ENCODE measurements at places on chromosomes 6 and 20.

DNA sequence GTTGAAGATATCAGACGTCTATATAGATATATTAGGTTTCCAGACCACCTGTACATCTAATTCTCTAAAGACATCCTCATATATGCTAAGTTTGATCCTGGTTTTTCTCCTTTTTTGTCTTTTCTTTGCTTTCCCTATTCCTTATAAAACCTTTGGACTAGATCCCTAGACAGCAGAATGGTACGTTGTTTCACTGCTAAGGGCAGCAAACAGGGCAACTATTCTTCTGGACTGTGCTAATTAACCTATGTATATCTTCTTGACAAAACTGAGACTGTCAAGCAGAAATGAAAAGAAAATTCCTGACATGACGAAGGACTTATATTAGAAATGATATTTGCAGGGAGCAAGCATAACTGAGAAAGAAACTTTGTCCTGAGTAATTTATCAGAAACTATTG is 19.1 kb downstream of the ME1 start:
- no peak for DNase-seq

- DNase-seq, result no peak
Observed at GRCh38 chr6:168649209-168649608, 208.2 kb downstream of the SMOC2 start.

DNA sequence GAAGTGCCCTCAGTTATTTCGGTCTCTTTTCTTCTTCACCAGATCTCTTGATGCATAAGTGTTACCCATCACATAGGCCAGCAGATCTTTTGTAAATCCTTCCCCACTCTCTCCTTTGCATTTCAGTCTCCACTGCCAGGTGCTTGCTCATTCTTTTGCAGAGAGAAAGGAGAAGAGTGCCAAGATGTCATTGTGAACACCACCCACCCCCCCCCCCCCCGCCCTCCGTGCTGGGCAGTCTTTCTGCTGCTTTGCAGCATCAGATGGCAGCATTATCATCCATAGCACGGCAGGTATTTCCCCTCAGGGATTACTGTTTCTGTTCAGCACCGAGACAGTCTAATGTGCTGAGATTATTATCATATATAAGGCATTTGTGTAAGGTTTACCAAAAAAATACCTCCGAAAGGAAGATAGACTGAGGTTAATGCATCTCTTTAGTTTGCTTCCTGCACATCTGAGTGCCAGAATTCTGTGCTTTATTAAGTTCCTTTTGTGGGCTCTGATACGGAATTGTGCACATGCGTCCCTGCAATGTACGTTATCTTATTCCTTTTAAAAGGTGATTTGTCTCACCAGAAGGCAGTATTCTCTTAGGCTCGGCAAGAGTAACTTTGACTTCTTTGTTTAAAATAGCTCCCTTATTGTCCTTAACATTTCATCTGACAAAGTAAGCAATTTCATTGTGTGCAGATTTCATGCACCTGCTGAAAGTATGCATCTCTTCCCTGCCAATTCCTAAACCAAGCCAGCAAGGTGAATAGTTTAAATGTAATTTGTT is 128.8 kb downstream of the PHACTR1 start:
- no peak for DNase-seq

DNA sequence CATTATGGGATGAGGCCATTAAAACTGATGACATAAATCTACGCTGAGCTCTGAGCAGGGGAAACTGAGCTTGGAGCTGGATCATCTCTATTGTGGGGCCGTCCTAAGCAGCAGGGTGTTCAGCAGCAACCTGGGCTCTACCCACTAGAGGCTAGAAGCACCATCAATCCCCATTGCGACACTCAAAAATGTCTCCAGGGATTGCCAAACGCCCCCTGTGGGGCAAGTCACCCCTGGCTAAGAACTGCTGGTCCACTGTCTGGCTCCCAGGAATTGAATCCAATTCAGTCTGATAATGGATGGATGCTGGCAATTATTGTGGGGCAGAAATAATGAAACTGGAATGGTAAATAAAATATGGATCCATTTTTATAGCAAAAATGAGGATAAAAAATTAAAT is 38.2 kb downstream of the PMEPA1 start:
- DNase-seq, result no peak

DNA sequence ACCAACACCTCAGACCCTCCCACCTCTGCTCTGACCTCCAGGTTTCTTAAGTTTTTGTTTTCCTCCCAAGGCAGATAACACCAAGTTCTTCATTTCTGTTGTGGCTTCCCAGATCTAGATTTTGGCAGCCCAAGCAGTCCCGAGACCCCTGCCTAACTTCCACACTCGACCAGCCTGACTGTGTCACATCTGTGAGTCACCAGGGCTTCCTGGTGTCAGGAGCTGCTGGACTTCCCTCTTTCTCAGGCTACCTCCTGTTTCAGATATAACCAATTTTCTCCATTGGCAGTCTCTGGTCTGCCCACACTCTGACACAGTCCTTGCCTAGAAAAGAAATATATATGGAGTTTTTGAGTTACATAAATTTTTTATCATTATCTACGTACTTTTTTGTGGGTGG is 46.1 kb upstream of the CCN6 start:
- no peak for DNase-seq

DNA sequence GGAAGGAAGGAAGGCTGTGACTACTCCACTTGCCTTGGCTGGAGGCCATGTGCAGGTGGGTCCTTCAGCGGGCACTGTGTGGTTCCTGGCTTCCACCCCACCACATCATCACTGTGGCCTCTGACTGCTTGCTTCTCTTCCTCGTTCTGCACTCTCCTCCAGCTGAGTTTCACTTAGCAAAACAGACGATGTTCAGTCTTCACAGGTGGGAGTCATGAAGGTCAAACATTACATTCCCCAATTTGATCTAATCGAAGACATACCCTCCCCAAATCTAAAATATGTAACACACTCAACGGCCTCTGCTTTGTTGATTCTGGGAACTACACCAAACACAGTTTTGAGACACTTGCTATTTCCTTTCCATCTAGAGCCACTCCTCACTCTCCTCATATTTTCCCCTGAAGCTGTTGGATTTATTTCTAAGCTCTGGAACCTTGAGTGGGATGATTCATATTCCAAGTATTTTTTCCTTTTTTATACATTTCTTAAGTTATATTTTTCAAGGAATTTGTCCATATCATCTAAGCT is 132.5 kb upstream of the FOXA2 start:
- DNase-seq, result no peak

DNA sequence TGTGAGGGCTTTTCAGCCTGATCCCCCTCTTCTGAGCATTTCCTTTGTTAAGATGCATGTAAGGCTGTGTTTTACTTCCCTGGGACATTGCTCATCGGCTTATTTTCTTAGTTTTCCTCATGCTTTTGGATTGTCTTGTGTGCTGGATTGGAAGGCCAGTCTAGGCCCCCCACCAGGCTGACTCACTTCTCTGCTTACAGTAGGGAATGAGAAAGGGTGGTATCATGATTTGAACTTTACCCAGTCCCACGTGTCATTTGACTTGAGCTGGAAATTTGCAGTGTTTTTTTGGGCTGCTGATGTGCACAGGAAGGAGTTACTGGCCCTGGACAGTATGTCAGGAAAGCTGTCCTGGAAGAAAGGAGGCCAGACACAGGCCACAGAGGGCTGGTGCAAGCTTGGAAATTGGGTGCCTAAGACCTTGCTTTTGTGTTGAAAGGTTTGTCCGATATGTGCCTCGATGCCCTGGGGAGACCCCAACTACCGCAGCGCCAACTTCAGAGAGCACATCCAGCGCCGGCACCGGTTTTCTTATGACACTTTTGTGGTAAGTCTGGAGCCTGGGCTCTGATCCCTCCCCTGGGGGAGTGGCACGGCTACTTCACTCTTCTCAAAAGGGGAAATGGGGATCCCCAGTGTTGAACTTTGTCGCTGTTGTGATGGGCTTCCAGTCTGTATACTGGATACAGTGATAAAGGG is 12.8 kb downstream of the RNF114 start:
- DNase-seq, result no peak
